ENCODE measurements at places on chromosomes 11 and 22.

DNA sequence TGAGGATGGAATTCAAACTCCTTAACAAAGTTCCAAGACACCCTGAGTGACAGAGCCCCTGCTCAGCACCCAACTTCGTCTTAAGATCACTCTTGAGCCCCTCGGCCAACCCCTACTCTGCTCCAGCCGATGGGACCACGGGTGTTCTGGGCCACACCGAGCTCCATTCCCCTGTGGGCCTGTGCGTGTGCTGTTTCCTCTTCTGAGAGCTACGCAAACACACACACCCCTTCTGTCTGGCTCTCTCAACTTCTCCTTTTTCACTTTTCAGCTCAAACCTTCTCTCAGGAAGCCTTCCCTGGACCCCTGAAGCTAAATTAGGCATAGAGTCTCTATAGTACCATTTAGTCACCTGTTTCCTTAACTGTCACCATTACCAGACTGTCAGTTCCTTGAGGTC, 37.5 kb upstream of the NNMT start:
- DNase-seq, result no peak

GRCh38 chr11:92131289-92131865, 93.2 kb upstream of the FAT3 start:
- no peak for DNase-seq

- no peak for DNase-seq
These were observed 26.1 kb upstream of the TTLL12 start for GRCh38 chr22:43213051-43213450.

GRCh38 chr11:5178046-5178837, 22.2 kb downstream of the OR51V1 start:
- DNase-seq, result no peak

- DNase-seq, result no peak
These were observed 7.8 kb upstream of the JAML start for GRCh38 chr11:118232659-118233058.

GRCh38 chr22:31650391-31650790, 11.6 kb downstream of the PISD start:
- no peak for DNase-seq

DNA sequence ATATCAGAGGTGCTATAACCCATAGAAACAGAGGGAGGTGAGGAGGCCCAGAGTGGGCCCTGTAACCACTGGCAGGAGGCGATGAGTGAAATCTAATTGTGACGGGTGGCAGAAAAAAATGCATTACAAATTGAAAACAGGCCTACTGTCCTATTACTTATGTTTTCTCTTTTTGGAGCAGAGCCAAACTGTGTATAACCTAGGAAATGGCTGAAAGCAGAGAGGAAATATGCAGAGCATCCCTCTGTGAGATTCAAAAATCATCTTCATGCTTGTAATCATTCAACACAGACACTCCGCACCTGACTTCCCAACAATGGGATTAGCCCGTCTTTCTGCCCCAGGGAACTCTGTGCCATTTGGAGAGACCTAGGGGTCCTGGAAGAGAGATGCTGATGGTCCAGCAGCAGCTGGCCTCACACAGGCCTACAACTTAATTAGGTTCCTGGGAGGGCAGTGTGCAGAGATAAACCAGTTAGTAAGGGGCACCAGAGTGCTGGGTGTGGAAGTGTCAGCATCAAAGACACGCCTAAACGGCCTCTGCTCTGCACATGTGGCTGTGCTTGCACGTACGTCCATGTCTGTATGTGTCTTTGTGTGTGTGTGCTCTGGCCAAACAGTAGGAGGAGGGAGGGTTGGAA, 41.8 kb downstream of the MAP6 start:
- DNase-seq, result no peak

GRCh38 chr11:110022548-110022947, 70.6 kb upstream of the ZC3H12C start:
- no peak for DNase-seq

- DNase-seq, result no peak
These were observed 20.5 kb downstream of the COA4 start for GRCh38 chr11:73856031-73856567.

DNA sequence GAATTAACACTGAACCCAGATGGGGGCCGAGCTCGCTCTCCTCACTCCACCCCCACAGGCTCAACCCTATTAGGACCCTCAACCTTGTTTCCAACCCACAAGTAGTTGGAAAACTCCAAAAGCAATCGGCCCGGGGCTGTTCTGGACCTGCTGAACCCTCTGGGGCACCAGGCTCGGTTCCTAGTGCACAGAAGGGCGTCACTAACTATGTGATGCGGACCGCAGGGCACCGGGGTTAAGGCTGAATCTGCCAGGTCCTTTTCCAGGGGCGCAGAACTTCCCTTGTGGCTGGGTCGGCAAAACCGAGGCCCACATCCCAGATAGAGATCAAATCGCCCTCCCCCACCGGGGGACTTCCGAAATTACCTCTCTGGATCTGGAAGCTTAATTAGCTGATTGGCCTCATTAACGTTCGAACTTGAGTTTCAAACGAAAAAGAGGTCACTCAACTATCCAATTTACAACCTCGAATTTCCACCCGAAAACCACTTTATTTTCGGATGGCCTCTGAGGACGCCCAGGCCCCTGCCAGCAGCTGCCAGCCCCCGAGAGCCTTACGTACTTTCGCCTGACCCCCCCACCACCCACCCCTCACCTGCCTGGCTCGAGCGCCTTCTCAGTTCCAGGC, 1.7 kb downstream of the SHANK2 start:
- no peak for DNase-seq

- no peak for DNase-seq
These were observed 99.4 kb downstream of the FBXO7 start for GRCh38 chr22:32573991-32574390.

DNA sequence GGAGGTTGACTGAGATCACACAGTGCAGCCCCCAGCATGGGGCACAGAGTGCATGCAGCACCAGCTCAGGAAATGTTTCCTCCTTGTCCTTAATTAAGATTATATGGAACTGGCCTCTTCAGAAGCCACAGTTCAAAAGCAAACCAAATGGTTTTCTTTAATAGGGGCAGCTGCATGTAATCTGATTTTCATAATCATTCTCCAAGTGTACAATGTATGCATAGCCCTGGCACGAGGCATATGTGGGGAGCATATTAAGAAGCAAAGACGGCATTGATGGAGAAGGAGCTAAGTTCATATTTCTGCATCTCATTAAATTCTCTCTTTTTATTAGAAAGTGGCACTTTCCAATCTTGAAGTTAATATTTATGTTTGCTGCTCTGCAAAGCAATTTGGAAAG, 9.9 kb upstream of the PARVB start:
- no peak for DNase-seq

DNA sequence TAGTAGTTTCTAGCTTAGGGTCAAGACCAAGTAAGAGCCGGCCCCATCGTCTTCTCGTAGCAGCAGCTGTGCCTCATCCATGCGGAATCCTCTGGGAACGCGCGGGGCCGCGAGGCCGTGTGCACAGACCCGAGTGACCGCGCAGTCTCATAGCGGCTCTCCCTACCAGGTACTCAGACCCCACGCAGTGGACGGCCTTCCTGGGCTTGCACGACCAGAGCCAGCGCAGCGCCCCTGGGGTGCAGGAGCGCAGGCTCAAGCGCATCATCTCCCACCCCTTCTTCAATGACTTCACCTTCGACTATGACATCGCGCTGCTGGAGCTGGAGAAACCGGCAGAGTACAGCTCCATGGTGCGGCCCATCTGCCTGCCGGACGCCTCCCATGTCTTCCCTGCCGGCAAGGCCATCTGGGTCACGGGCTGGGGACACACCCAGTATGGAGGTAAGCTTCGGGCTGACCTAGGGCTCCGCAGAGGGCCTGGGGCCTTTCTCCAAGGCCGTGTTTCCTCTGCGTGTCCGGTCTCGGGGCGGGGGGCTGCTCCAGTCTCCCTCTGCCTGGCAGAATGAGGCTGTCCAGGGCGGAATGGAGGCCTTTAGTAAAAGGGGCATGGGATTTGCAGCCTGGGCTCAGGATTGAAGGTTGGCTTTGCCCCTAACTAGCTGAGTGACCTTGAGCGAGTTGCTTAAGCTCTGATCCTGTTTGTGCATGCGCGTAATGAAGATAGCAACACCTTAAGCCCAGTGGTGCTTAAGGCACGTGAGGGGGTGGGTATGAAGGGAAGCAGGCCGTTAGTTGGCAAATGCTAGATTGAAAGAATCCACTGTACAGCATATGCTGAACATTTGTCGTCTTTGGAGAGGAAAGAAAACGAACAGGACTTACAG, 48.9 kb downstream of the ST14 start:
- DNase-seq, result no peak

DNA sequence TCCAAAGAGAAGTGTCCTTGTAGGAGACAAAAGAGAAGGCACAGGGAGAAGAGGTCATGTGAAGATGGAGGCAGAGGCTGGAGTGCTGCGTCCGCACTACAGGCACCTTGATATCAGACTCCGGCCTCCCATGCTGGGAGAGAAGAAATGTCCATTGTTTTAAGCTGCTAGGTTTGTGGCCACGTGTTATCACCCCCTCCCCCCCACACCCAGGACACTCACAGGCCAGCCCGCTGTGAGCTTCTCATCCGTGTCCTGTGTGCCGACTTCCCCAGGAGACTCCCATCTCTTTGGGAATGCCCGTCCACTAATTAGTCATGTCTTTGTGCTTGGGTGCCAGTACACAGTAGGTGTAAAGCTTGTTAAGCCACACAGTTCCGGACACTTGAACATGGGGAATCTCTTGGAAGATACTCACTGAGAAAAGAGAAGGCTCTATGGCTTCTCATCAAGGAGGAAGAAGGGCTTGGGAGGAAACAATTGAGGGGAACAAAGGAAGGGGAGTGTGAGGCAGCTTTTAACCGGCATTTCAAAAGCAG, 1234.7 kb downstream of the TBC1D22A start:
- no peak for DNase-seq

GRCh38 chr22:25961699-25962098, 207.6 kb upstream of the SEZ6L start:
- DNase-seq, result no peak

DNA sequence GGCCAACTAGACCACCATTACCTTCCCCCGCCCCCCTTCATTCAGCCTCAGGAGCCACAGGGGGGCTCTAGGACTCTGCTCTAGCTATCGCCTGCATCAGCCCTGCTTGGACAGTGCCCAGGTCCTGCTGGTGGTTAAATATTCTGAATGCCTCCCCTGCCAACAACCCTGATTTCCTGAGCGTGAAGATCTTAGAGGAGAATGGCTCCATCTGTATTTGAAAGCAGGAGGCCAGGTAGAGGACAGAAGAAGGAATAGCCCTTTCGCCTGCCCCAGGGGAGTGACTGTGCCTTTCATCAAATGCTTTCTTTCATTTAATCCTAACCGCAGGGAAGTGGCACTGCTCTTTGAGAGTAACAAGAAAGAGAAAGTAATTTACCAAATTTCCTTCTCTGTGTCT, 69.2 kb downstream of the ISX start:
- no peak for DNase-seq

DNA sequence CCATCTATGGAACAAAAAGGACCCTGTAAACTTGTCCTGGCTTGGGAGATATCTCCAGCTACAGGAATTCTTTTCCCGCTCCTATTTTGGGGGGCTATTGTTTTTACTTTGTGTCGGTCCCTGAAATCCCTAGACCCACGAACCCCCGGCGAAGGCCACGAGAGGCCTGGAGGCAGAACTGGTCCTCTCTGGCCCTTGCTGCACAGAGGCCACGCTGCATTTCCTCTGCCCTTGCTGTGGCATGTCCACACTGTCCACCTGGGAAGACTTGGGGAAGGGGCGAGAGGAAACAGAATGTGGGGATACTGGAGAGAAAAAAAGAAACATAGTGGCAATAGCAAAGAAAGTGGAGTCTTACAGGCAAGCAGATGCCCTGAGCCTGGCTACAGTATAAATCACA, 2.3 kb upstream of the ANO1 start:
- no peak for DNase-seq

GRCh38 chr11:16456366-16456765, 100.0 kb upstream of the SOX6 start:
- DNase-seq, result no peak

- no peak for DNase-seq
These were observed 108.2 kb upstream of the DDI1 start for GRCh38 chr11:103928040-103928801.

DNA sequence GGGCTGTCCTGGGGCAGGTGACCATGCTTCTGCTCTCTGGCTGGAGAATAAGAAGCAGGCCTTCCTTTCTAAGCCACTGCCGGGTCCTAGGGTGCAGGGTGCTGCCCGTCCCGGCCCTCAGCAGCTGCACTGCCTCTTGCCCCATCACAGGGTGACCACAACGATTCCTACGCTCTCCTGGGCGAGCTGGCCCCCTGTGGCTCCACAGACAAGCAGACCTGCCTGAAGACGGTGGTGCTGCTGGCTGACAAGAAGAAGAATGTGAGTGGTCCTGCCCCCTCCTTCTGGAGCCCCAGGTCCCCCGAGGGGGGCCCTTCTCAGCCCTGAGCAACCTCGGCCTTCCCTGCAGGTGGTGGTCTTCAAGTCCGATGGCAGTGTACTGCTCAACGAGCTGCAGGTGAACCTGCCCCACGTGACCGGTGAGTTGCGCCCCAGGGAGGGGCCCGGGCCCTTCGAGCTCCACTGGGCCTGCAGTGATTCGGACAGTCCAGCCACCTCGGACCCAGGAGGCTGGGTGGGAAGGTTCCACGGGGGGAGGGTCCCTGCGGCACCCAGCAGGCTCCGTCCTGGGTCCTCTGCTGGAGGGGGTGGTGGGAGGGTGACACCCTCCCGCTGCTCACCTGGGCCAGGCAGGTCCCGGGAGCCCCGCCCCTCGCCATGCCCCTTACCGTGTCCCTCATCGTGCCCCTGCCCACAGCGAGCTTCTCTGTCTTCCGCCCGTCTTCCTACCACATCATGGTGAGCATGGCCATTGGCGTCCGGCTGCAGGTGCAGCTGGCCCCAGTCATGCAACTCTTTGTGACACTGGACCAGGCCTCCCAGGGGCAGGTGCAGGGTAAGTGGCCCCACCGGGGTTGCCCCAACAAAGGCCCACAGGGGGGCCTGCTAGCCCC, 8.3 kb downstream of the MUC2 start:
- DNase-seq, result no peak

DNA sequence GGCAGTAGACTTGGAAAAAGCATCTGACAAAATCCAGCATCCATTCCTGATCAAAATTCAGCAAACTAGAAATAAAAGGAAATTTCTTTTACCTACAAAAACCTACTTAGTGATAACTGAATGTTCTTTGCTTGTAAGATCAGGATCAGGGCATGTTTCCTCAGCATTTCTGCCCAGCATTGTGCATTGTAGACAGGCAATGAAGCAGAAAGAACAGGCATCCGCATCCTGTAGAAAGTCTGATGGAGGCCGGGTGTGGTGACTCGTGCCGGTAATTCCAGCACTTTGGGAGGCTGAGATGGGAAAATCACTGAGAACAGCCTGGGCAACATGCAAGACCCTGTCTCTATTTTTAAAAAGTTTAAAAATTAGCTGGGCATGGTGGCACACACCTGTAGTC, 32.5 kb upstream of the PANX2 start:
- DNase-seq, result no peak

GRCh38 chr11:44980533-44981427, 30.1 kb upstream of the TP53I11 start:
- no peak for DNase-seq

DNA sequence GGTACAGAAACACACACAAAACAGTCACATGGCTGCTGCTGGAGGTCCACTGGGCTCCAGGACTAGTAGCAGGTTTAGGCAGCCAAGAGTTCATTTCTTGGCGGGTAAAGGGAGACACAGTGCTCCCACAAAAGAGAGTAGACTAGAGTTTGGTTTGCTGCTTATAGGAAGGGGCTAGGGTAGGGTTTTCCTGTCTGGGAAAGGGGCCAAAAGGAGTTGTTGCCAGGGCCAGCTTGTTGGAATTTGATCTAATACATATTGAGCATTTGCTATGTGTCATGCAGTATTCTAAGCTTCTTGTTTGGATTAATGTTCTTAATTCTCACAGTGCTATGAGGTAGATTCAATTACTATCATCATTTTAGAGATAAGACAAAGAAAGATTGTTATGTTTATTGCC, 195.1 kb upstream of the PLET1 start:
- no peak for DNase-seq

Measured in stimulated activated CD8-positive, alpha-beta memory T cell treated with anti-CD3 and anti-CD28 coated beads, Interleukin-12 subunit alpha, Interleukin-12 subunit beta, amount 100 ng/mL, for 4 hours (primary cell).